Foreskin keratinocyte (primary cell): ENCODE measurements at places on chromosomes 5 and 9. TPM values are rescaled to one million over a fixed set of nuclear protein-coding genes. Genes with fewer than 3 reads are reported as not detected.

The ZNF474 gene
- not detected in 2 replicates for polyA plus RNA-seq

DNA sequence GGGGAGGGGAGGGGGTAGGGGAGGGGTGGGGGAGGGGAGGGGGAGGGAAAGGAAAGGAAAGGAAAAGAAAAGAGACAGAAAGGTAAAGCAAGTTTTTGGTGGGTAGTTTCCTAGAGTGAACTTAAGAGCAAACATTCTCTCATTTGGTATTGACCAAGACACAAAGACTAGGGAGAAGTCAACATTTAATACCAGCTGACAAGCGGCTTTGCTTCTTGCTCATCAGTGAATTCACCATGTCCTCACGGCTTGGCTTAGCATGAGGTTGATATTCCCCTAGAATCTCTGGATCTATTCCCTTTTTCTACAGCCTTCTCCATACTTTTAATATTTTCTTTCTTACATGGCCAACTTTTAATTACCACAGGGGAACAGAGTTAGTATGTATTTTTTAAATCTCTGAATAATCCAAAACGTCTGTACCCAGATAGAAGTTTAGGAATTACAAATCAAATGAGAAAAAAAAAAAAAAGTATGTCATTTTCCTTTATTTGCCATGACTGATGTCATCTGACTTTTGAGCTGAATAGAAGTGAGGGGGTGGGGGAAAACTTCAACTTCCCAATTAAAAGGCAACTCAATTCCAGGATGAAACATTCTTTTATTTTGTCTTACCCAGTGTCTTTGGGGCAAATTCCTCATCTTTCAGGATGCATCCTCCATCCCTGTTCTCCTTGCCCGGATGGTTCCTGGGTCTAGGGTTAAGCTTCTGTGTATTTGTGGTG, 40.1 kb upstream of the GLIS3 start:
- no peak for DNase-seq

- DNase-seq: no peak
Measured at GRCh38 chr9:131011274-131012022, 2.5 kb downstream of the LAMC3 start.

GRCh38 chr5:172356047-172356446, 72.5 kb upstream of the UBTD2 start:
- no peak for DNase-seq

- peak; percentile 89 for DNase-seq
Measured at GRCh38 chr5:78537821-78538220, 110.8 kb downstream of the LHFPL2 start.
